ENCODE measurements at places on chromosomes 7 and 10. TPM values are rescaled to one million over a fixed set of nuclear protein-coding genes. Genes with fewer than 3 reads are reported as not detected.
A peak's percentile ranks its signal among the peaks of the same experiment; 100 is the strongest.

CUBN gene
- polyA plus RNA-seq = 19.2 TPM

NME8 gene
- 25.3 TPM for polyA plus RNA-seq

PLEKHS1 gene
- polyA plus RNA-seq = 2.2 TPM

CCDC146 gene
- polyA plus RNA-seq = 20.9 TPM

XRCC2 gene
- polyA plus RNA-seq = 3.4 TPM

CFAP58 gene
- polyA plus RNA-seq = 16.3 TPM

GJD4 gene
- not detected for polyA plus RNA-seq

AKR1C4 gene
- 1.9 TPM for polyA plus RNA-seq

DNA sequence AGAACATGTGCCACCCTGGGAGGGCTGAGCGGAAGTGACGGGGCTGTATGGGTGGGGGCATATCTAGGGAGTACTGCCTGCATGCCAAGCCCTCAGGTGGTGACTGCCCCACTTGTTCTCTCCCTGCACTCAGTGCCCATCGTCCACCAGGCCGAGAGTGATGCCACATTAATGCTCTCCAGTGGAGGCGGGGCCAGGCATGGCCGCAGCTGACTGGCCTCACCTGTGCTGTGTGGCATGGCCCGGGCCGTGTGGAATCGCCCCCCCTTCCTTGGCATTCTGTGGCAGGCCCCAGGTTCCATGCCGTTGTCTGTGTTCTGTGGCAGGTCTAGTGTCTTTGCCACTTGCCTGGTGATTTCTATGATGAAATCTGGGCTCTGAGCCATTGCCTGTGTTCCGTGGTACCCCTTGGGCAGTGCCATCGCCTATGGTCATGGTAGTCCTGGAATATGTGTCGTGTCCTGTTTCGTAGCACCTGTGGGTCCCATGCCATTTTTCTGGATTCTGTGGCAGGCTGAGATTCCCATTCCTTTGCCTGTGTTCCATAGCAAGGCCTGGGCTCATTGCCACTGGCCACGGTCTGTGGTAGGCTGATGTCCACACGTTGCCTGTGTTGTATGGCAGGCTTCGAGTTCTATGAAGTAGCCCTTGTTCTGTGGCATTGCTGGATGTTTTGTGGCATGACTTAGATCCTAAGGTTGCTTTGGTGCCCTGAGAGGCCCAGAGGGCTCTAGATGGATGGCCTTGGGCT is 8.9 kb downstream of the FLNC start:
- no peaks in the 10 kb centered on the region for H3K27me3 ChIP-seq
- H3K4me3 ChIP-seq = no peak overlapping the region
- H3K27ac ChIP-seq = no peak overlapping the region
- H3K4me1 ChIP-seq = no peaks in the 10 kb centered on the region
- DNase-seq = no peak

DNA sequence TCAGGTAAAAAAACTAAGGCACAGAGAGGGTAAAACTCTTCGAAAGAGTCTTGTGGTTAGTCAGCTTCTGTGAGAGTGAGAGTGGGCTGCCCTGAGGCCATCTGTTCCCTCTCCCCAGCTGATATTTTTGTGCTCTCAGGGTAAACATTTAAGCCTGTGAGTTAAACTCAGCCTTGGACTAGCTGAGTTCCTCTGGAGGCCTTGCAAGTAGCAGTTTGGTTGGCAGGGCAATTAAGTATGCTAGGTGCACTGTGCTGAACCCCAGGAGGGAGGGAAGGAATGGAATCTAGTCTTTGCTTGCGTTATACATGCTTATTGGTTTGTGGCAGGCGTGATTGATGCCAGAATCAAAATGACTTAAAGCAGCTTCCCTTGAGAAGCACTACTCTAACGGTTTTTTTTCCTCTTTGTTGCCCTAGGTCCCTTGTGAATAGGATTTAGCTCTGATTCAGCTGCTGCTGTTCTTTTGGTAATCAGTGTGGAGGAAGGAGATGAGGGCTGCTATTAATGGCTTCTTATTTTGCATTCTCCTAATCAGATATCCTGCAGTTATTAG is 140.2 kb downstream of the AUTS2 start:
- no peak for DNase-seq
- no peaks in the 10 kb centered on the region for H3K36me3 ChIP-seq
- H3K27ac ChIP-seq = no peak overlapping the region
- H3K27me3 ChIP-seq = no peaks in the 10 kb centered on the region
- no peaks in the 10 kb centered on the region for H3K4me1 ChIP-seq
- H3K4me3 ChIP-seq = no peak overlapping the region

- no peak for DNase-seq
- no peak overlapping the region for H3K4me3 ChIP-seq
- no peaks in the 10 kb centered on the region for H3K27me3 ChIP-seq
- H3K36me3 ChIP-seq = no peaks in the 10 kb centered on the region
- peaks cover under 1% of the 10 kb centered on the region for H3K4me1 ChIP-seq
- H3K27ac ChIP-seq = no peak overlapping the region
These were observed 2.5 kb upstream of the KEL start for GRCh38 chr7:142964502-142965246.

GRCh38 chr10:613271-614138 is 76.0 kb downstream of the DIP2C start:
- no peak for DNase-seq
- no peak overlapping the region for H3K27ac ChIP-seq
- no peaks in the 10 kb centered on the region for H3K36me3 ChIP-seq
- H3K27me3 ChIP-seq = no peaks in the 10 kb centered on the region

GRCh38 chr7:36999626-37000485 is 275.6 kb upstream of the AOAH start:
- H3K4me3 ChIP-seq = no peak overlapping the region
- H3K4me1 ChIP-seq = no peaks in the 10 kb centered on the region
- H3K36me3 ChIP-seq = no peaks in the 10 kb centered on the region
- no peaks in the 10 kb centered on the region for H3K27me3 ChIP-seq

- no peaks in the 10 kb centered on the region for H3K4me1 ChIP-seq
- H3K4me3 ChIP-seq = no peak overlapping the region
- no peak for DNase-seq
- H3K27ac ChIP-seq = no peak overlapping the region
These were observed 604.0 kb upstream of the PFKP start for GRCh38 chr10:2463316-2463715.

GRCh38 chr10:79248341-79249185 is 98.7 kb upstream of the PPIF start:
- peak; percentile 49 for DNase-seq
- peaks cover 30% of the 10 kb centered on the region for H3K4me1 ChIP-seq
- no peaks in the 10 kb centered on the region for H3K27me3 ChIP-seq
- H3K36me3 ChIP-seq = no peaks in the 10 kb centered on the region

DNA sequence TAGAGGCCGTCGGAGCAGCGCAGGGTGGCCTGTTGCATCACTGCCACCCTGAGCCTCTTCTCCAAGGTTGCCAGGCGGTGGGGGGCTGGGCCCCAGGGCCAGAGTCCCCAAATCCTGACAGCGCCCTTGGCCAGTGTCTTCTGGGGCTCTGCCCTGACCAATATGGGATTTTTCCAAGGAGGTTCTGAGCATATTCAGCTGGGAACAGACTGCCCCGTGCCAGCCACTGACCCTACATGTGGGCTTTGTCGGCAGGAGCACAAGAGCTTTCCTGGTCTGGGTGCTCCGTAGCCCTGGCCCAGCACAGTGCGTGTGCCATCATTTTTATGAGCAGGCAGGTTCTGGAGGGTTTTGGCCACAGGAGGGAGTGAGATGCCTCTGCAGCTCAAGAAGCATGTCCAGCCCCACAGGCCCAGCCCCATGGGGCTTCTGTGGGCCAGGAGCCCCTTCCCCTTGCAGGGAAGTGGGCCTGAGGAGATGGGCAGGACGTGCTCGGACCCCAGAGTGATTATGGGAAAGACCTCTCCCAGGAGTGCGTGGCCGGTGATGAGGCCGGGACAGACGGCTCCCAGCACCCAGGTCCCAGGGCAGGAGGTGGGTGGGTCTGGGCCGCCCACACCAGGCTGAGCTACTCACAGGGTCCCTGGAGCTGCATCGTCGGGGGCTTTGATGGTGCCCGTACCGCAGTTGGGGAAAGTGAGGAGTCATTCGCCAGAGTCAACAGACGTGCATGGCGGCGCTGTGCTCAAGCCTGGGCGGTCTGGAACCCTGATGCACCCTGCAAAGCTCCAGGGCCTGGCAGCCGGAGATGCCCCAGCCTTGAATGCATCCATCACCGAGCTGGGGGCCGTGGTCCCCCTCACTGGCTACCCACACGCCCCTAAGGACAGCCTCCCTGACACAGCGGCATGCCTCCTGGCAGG is 66.6 kb downstream of the PWWP2B start:
- peaks cover 71% of the 10 kb centered on the region for H3K4me1 ChIP-seq
- no peak for DNase-seq
- peak overlapping the region; percentile 69 for H3K27ac ChIP-seq
- no peaks in the 10 kb centered on the region for H3K27me3 ChIP-seq
- H3K4me3 ChIP-seq = no peak overlapping the region

GRCh38 chr7:69880840-69881239 is 282.6 kb downstream of the AUTS2 start:
- no peaks in the 10 kb centered on the region for H3K27me3 ChIP-seq
- DNase-seq = no peak
- no peak overlapping the region for H3K27ac ChIP-seq
- no peak overlapping the region for H3K4me3 ChIP-seq
- no peaks in the 10 kb centered on the region for H3K36me3 ChIP-seq

DNA sequence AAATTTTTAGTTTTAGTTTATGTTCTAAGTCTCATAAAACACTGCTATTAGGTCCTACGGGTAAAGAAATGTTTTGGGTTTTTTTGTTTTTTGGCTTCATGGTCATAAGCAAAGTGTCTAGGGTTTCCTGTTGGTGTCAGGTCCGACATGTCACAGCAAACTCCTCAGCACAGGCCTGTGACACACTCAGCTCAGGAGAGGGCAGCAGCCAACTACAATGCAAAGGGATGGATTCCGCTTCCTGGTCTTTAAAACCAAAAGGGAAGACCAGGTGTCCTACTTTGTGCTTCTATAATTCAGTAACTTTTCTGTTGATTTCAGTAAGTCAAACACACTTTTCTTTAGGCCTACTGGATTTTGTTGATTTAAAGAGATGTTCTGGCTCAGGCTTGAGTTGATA is 83.8 kb upstream of the MACROH2A2 start:
- no peak overlapping the region for H3K4me3 ChIP-seq
- no peaks in the 10 kb centered on the region for H3K27me3 ChIP-seq
- no peaks in the 10 kb centered on the region for H3K4me1 ChIP-seq
- peak; percentile 73 for DNase-seq

DNA sequence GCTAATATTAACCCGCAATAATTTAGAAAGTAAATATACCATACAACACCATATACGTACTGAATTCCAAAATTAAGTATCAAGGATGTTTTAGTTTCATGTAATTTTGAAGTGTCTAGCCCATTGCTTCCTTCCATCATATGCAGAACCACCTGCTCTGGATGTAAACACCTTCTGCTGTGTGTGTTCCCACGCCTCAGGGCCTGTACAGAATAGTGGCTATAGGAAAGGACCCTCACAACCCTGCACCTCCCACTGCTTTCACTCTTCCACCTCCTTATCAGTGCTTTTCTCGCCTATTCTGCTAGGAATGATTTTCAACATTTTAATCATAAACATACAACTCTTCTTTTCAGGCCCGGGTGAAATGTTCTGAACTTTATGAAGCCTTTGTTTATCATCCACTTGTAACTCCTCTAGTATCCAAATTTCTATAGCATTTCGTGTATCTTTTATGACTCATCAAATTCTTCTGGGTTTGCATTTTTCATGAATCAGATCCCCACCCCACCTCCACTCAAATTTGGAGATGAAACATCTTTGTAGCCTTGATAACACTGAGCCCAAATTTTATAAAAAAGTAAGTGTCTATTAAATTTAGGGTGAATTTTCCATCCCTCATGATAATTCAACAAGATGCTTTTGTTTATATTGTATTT is 1106.8 kb upstream of the C7orf33 start:
- H3K27me3 ChIP-seq = no peaks in the 10 kb centered on the region
- no peak overlapping the region for H3K27ac ChIP-seq
- no peaks in the 10 kb centered on the region for H3K4me1 ChIP-seq
- no peak overlapping the region for H3K4me3 ChIP-seq
- H3K36me3 ChIP-seq = no peaks in the 10 kb centered on the region

DNA sequence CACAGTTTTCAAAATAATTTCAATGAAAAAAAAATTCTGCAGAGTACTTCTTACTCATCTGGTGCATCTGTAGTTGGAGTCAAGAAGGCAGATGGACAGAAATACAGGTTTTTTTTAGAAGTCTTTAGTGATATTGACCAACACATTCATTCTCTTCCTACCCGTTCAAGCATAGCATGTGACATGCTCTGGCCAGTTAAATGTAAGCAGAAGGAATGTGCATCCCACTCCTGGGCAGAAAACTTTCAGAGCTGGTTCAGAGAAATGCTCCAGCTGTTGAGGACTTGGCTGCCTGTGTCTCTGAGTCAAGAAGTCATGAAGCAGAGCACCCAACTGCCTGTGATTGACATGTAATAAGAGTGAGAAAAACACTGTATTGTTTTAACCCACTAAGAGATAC is 665.3 kb upstream of the IGFBP3 start:
- no peaks in the 10 kb centered on the region for H3K27me3 ChIP-seq
- H3K4me3 ChIP-seq = no peak overlapping the region
- H3K4me1 ChIP-seq = no peaks in the 10 kb centered on the region
- DNase-seq = no peak

GRCh38 chr7:29859524-29860185 is 53.3 kb downstream of the WIPF3 start:
- no peak overlapping the region for H3K4me3 ChIP-seq
- H3K27ac ChIP-seq = peak overlapping the region; percentile 79
- peaks cover 57% of the 10 kb centered on the region for H3K4me1 ChIP-seq
- H3K36me3 ChIP-seq = no peaks in the 10 kb centered on the region

DNA sequence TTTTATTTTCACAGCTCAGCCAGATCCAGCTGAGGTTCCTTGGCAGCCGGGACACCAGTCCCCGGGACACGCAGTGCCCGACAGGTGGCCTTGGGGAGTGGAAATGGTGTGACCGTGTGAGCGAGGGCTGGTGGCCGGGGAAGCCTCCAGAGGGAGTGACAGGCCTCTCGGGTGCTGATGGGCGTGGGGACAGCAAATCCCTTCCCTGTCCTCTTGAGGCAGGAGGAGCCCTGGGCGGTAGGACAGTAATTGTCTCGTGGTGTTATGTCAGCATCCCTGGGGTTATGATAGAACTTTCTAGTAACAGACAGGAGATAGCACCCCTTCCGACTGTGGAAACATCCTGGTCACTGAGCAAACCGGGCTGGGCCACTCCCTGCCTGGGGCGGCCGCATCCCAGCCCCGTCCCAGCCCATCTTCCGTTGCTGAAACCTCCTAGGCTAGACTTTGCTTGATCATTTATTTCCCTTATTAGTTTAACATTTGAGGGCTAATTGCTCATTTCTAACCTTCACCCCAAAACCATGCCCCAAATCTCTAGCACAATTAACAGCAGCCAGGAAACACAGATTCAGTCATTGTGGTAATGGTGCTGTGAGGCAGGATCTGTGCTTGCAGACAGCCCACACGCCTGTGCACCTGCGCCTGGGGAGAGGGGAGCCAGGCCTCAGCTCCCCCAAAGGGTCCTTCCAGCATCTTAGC is 63.3 kb downstream of the ELFN1 start:
- no peak overlapping the region for H3K4me3 ChIP-seq
- H3K27me3 ChIP-seq = no peaks in the 10 kb centered on the region
- no peak overlapping the region for H3K27ac ChIP-seq

GRCh38 chr10:86861351-86861750 is 96.1 kb downstream of the MMRN2 start:
- H3K27ac ChIP-seq = no peak overlapping the region
- peaks cover 22% of the 10 kb centered on the region for H3K4me1 ChIP-seq
- H3K4me3 ChIP-seq = no peak overlapping the region

- no peaks in the 10 kb centered on the region for H3K36me3 ChIP-seq
- no peak for DNase-seq
- peak overlapping the region; percentile 76 for H3K4me3 ChIP-seq
- peak overlapping the region; percentile 96 for H3K27ac ChIP-seq
These were observed 451 bp downstream of the SRRT start for GRCh38 chr7:100875356-100875751.

- H3K27ac ChIP-seq = no peak overlapping the region
- H3K36me3 ChIP-seq = no peaks in the 10 kb centered on the region
- no peaks in the 10 kb centered on the region for H3K4me1 ChIP-seq
- no peak overlapping the region for H3K4me3 ChIP-seq
- no peaks in the 10 kb centered on the region for H3K27me3 ChIP-seq
These were observed 61.7 kb upstream of the CNTNAP2 start for GRCh38 chr7:146054909-146055308.

Data from testis (tissue), 5 donors.